ENCODE measurements at places on chromosomes 5 and 9.

- no peak for DNase-seq
Measured at GRCh38 chr5:56159521-56159947, 73.6 kb downstream of the ANKRD55 start.

- no peak for DNase-seq
Measured at GRCh38 chr5:150448952-150449516, 505 bp downstream of the RPS14 start.

- DNase-seq = no peak
Measured at GRCh38 chr5:170319301-170319700, 21.7 kb upstream of the LCP2 start.

DNA sequence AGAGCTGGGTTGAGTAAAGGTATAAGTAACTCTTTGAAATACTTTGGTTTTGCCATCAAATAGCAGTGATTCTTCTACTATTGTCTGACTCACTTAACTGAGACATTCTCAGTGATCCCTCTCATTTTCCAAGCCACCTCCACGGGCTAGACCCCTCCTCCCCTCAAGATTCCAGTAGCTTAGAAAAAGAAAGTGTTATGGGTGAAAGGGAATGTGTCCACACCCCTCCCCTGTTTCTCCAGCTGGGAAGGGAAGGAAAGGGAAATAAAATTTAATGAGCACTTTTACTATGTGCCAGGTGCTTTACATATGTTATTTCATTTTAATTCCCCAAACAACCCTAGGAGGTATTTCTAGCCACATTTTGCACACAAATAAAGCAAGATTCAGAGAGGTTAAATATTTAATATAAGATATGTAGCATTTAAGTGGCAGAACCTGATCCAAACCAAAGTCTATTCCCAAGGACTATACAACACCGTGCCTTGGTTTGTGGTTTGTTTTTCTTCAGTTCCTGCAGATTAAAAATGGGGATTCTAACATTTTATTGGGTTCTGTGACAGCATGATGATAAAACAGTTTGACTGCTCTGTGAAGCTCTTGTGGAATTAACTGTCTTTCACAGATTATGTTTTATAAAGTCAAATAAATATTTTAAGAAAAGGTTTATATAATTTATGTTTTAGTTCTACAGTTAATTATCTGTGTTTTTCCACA, 135.9 kb downstream of the ZSWIM6 start:
- no peak for DNase-seq

DNA sequence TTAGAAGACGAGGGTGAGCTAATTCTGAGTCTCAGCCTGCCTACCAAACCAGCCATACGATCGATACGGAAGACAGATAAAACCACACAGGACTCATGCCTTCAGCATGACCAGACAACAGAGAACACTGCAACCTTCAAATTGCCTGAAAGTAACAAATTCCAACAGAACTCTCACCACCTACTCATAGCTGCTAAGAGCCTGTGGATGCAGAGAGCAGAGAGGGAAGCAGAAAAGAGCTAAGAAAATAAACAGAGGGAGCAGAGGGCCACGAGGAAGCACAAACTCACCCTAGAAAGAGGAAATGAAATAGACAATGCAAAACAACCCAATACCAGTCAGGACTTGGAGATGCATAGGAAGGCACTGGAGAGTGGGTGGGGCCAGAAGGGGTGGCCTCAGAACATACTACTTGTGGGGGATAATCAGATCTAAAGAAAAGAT, 86.7 kb upstream of the TAS2R1 start:
- DNase-seq = no peak
